ENCODE measurements at places on chromosomes 11 and 22.
A peak's percentile ranks its signal among the peaks of the same experiment; 100 is the strongest.

- no peak for DNase-seq
Observed at GRCh38 chr11:22471385-22471784, 133.2 kb downstream of the SLC17A6 start.

- no peak for DNase-seq
Observed at GRCh38 chr22:20545681-20546521, 38.5 kb downstream of the MED15 start.

DNA sequence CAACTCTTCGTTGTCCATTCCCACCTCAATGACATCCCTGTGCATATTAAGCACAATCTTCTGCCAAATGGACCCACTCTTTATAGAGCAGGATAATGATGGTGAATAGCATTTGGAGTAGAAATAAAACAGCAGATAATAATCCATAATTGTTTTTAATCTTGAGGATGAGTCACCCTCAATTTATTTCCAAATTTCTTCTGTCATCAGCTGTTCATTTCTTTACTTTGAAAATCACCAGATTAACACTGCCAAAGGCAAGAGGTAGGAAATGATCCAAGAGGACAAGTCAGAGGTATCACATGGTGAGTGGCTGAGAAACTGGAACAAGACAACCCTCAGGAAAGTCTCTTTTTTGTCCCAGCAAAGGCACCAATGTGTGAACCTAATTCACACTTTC is 7.3 kb upstream of the AMBRA1 start:
- no peak for DNase-seq

DNA sequence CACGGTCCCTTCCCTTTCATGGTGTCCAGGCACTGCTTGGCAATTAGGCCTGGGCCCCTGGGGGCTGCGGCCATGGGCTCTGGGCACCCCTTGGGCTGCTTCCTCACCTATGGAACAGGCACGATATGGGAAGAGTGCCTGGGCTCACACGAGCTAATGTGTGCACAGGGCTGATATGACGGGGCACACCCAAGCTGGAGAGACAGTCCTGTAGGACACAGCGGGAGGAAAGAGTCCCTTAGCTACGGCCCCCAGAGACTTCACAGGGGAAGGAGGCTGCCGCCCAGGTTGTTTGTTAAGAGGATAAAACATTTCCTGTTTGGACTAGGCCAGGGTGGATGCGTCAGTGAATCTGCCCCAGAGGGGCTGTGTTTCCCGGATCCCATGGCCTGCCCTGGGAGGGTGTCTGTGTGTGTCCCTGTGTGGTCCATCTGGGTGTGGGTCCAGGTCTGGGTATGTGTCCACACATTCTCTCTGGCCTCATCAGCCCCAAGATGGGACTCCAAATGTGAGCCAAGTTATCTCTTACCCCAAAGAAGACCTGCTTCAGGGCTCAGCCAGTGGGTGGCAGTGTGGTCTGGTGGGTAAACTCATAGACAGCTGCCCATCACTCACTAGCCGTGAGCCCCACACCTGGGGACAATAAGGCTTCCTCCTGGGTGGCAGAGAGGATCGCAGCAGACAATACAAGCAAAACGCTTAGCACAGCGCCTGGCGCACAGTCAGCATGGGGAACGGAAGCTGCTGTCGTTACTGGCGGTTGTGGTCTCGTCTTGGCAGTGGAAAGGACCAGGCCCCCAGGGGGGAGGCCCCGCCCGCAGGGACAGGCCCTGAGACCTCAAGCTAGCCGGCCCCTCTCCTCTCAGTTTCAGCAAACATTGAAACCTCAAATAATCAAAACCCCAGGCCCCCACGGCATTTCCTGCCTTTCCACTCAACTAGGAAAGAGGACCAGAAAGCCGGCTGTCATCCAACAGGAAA is 3.2 kb upstream of the EMID1 start:
- DNase-seq: peak; percentile 65

- no peak for DNase-seq
Observed at GRCh38 chr22:29443861-29444792, 5.7 kb downstream of the RFPL1 start.

GRCh38 chr22:41873391-41873790 is 40.5 kb downstream of the SREBF2 start:
- DNase-seq: no peak

DNA sequence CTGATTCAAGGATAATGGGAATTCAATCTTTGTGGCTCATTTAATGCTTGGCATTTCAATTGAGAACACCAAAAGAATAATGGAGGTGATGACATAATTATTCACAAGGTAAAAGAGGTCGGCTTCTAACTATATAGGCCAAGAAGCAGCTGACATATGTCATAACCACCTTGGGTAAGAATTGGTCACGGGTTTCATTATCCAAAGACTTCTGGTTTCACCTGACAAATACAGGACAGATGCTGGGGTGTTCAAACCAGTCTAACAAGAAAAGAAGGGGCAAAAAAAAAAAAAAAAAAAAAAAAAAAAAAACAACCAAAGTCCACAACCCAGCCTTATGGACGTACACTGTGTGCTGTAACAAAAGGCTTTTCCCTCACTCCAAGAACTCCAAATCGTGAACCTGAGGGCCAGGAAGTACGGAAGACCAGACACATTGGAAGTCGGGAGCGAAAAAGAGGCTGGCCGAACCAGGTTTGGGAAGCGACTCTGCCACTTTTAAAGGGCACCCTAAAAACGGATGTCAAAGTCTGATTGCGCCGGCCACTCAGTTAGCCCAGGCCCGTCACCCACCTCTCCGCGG is 385 bp downstream of the HARBI1 start:
- no peak for DNase-seq

DNA sequence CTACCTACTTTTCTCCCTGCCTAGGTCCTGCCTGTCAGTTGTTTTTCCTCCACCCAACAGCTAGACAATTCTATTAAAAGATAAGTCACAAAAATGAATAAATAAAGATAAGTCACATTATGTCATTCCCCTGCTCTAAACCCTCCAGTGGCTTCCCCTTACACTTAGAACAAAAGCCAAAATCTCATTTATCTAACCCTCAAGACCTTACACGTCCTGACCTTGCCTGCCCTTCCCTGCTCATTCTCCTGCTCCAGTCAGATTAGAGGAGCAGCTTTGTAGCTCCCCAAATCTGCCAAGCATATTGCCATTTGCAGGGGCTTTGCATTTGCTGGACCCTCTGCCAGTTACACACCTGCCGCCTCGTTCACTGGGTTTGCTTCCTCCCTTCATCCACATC is 16.7 kb downstream of the KREMEN1 start:
- no peak for DNase-seq

- DNase-seq: no peak
Observed at GRCh38 chr22:31447337-31447736, 42.3 kb downstream of the EIF4ENIF1 start.

DNA sequence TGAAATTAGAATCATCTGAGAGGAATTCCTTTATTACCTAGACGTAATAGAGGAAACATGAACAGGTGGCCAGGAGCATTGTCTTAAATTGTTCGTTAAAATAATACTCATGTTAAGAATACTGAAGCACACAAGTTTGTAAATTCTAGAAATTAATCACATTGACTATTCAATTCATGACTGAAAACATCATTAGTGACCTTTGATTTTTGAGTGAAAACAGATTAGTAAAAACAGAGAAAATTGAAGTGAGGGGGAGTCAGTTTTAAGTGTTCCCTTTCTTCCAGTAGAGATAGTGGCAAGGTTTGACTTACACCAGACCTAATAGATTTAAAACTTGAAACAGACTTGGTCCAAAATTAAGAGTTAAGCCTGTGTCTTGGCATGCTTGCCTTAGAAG is 1.4 kb downstream of the ZFP91 start:
- DNase-seq: no peak

- no peak for DNase-seq
Observed at GRCh38 chr11:69909561-69910518, 90.6 kb upstream of the FGF3 start.

DNA sequence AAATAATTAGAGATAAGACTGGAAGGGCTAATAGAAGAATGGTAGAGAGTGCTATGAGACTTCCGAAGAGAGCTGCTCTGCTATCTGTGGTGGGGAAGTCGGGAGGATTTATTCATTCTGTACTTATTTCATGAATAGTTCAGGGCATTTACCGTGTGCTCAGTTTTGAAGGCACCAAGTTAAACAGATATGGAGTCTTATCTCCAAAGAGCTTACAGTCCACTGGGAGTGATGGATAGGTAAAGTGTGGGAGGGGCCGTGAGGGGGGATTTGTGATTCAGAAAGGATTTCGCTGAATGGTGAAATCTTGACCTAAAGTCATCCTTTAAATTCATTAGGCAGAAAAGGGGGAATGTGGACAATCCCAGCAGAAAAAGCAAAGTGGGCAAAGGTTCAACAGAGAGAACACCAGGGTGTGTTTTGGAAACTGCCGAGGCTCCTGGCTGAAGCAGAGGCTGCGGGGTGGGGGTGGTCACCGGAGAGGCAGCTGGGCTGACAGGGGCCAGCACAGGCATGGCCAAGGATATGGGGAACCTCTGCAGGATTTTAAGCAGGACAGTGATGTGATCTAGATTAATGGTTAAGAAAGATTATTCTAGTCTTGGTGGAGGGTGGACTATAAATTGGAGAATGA is 91.2 kb downstream of the UBASH3B start:
- no peak for DNase-seq

GRCh38 chr11:85815186-85815931 is 4.4 kb upstream of the SYTL2 start:
- no peak for DNase-seq

- DNase-seq: no peak
Observed at GRCh38 chr11:60849641-60850520, 5.9 kb downstream of the PTGDR2 start.

DNA sequence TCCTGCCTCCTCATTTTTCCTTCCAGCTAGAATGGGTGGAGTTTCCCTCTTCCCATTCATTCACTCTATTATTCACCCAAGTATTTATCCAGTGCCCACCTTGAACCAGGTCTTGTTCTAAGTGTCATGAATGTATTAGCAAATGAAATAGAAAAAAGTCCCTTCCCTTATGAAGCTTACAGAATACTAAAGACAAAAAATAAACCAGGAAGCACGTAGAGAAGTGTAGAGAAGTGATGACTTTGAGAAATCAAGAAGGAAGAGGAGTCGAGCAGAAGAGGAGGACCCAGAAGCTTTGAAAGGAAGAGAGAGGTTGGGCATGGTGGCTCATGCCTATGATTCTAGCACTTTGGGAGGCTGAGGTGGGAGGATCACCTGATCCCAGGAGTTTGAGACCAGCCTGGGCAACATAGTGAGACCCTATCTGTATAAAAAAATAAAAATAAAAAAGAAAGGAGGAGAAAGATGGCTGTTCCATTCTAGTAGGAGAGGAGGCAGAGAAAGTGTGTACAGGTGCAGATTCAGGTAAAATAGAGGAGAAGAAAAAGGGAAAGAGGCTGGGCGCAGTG is 17.1 kb upstream of the SYVN1 start:
- DNase-seq: no peak

GRCh38 chr22:28882545-28882877 is 861 bp upstream of the ZNRF3 start:
- DNase-seq: no peak

- DNase-seq: no peak
Observed at GRCh38 chr22:26725012-26725676, 67.8 kb downstream of the MIAT start.

GRCh38 chr22:17120281-17120680 is 879 bp downstream of the TMEM121B start:
- no peak for DNase-seq

DNA sequence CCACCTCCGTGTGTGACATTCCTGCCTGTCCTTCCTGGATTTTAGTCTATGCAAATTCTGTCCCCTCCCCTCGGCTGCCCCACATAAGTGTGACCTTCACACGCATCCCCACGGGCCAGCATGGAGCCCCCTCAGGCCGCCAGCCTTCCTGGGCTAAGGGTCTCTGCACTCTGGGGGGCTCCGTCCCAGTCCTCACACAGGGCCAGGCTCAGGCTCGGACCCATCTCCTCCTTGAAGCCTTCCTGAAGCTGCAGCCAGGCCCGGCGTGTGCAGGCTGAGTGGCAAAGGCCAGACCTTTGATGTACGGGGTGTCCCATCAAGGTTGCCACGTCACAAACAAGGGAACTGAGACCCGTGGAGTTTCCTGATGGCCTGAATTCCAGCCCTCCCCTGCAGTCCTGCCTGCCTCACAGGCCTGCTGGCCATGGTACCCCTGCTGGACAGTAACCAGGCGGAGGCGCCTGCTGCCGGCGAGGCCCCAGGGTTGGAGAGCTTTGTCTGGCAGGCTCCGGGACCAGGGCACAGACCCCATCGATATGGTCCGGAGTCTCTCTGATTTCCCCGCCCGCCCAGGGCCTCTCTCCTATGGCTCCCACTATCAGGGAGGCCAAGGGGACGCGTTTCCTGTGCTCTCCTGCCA is 791.7 kb downstream of the BRD1 start:
- DNase-seq: no peak

GRCh38 chr22:36585841-36586240 is 56.9 kb upstream of the EIF3D start:
- no peak for DNase-seq

DNA sequence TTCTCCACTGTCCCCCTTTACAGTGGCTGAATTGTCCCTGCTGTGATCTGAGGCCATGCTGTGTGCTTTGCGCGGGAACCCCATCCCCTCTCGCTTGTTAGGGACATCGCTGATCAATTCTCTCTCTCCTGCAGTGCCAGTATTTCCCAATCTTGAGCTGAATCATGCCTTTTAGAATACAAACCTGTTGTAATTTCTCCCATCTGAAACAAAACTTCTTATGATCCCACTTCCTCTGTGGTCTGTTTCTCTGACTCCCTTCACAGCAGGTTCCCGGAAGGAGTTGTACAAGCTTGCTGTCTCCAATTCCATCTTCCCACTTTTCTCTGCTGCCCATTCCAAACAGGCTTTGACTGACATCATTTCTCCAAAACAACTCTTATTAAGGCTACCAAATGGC is 16.8 kb downstream of the ADAMTS15 start:
- DNase-seq: no peak

DNA sequence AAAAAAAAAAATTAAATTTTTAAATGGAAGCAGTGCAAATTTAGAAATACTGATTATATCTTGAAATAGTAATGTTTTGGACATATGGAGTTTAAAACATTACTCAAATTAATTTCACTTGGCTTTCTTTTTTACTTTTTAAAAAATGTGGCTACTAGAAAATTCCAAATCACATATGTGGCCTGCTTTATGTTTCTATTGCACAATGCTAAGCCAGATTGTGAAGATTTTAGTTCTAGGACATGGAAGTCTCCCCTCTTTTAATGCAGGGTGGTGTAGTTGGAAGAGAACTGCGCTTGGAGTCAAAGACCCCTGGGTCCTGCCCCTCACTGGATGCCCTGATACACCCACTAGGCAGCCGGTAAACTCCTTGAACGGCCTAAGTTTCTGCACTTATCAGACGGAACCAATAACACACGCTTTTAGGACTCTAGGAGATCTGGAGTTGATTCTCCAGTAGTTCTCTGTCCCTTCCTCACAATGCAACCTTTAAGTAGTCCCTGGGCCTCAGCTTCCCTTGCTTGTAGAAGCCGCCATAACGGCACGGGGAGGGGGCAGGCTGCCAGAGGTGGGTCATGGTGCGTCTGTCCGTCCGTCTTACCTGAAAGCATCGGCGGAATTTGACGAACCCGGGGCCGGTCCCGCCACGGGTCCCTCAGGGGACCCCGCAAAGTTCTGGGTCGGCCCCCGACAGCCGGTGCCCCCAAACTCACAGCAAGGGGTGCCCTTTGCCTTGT is 505 bp downstream of the FAM227A start:
- no peak for DNase-seq

GRCh38 chr11:44887636-44888035 is 63.0 kb downstream of the TP53I11 start:
- no peak for DNase-seq

- DNase-seq: no peak
Observed at GRCh38 chr11:132814410-132814809, 717.9 kb downstream of the OPCML start.

GRCh38 chr11:134514354-134514951 is 102.4 kb upstream of the B3GAT1 start:
- no peak for DNase-seq

Measured in stimulated activated CD8-positive, alpha-beta memory T cell treated with anti-CD3 and anti-CD28 coated beads, Interleukin-7, amount 100 ng/mL, for 48 hours (primary cell).